ENCODE measurements at places on chromosomes 5 and 9.
A peak's percentile ranks its signal among the peaks of the same experiment; 100 is the strongest.

DNA sequence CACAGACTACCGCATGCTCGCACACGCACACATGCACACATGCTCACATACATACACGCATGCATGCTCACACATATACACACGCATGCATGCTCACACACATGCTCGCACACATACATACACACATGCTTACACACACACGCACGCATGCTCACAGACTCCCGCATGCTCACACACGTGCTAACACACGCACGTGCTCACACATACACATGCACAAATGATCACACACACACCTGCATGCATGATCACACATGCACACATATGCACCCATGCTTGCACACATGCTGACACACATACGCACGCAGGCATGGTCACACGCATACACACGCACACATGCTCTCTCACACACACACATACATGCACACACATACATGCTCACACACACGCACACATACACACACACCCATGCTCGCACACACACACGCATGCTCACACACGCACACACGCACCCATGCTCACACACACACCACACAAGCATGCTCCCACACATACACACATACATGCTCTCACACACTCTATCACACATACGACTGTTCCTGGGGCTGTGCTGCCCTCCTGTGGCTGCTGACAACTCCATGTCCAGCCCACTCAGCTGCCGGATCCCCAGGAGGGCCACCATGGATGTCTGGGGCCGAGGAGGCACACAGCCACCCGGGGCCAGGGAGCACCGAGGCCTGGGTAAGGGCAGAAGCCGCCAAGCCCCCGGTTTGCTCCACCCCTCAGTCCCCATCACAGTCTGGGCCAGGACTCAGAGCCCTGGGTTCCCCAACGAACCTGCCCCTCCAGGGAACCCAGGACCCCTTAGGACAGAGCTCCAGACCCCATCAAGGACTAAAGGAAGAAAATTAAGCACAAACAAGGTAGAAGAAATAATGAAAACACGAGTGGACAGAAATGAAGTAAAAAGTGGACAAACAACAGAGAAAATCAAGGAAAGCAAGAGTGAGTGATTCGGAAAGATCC, 31.4 kb upstream of the EGFL7 start:
- peak; percentile 72 for DNase-seq

DNA sequence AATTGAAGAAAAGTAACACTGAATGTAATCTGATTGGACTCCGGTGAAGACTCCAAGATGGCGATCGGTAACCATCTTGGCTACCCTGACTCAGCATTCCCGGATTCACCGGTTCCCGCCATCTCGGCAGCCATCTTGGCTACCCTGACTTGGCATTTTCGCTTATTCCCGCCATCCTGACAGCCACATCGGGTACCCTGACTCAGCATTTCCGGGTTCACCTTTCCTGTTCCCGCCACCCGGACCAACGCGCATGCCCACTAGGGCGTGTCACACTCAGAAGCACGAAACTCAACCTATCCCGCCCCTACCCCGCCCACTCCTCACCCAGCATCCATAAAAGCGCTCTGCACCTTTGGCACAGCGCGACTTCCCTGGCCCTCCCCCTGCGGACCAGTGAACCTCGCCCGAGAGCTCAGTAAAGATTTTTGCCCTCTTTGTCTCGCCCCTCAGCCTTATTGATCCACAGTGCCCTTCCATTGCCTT, 17.2 kb downstream of the SPTLC1 start:
- peak; percentile 53 for DNase-seq

- DNase-seq: no peak
Measured at GRCh38 chr9:137023583-137023991, 4.5 kb downstream of the ABCA2 start.

DNA sequence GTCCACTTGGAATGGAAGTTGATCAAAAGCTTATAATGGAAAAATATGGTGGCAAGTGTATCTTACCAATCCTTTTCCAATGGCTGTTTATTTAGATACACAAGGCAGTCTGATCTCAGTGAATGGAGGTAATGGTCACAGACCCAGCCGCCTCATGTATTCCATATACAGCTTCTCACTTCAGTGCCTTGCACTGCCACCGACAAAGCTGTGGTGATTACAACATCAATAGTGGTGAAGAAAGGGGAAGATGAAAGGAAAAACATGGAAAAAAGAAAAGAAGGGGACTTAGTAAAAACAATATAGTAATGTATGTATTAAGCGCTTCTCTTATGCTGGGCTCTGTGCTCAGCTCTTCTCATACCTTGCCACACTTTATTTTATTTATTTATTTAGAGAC, 297.3 kb upstream of the RASA1 start:
- no peak for DNase-seq

GRCh38 chr9:113631137-113631765, 167.7 kb downstream of the RGS3 start:
- DNase-seq: no peak

- DNase-seq: no peak
Measured at GRCh38 chr9:134286471-134287245, 39.6 kb upstream of the RXRA start.

GRCh38 chr5:96928931-96929708, 6.8 kb upstream of the LNPEP start:
- DNase-seq: peak; percentile 40

GRCh38 chr5:133466556-133467334, 145.6 kb downstream of the FSTL4 start:
- DNase-seq: no peak

GRCh38 chr5:133848341-133848811, 120.0 kb downstream of the C5orf15 start:
- DNase-seq: no peak

DNA sequence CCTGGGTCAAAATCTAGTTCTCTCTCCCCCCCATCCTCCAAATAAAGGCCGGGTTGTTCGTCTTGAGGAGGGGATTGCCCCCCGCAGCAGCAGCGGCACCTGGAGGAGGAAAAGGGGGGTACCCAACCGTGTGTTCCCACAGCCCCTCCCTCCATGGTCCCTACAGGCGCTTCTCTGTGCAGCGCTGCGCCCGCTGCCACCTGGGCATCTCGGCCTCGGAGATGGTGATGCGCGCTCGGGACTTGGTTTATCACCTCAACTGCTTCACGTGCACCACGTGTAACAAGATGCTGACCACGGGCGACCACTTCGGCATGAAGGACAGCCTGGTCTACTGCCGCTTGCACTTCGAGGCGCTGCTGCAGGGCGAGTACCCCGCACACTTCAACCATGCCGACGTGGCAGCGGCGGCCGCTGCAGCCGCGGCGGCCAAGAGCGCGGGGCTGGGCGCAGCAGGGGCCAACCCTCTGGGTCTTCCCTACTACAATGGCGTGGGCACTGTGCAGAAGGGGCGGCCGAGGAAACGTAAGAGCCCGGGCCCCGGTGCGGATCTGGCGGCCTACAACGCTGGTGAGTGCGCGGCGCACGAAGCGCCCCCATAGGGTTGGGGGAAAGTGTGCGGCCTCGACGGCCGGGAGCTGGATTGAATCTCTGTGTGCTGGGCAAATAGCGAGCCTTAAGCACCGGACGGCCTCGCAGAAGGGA, 3.5 kb downstream of the LHX2 start:
- DNase-seq: no peak

DNA sequence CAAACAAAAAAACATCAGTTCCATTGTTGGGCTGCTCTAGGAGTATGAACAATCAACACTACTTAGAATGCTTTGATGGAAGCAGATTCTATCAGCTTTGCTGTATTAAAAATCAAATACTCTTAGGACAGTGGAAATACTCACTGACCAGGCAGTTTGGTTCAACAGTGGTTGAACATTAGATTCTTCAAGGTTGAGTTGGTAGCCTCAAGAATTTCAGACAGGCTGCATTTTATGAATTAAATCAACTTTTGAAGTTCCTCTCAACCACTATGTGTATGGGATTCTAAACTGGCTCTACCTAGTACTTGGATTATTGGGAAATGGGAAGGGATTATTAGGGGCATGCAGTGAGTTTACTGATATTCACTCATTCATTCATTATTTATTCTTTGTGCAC, 35.0 kb downstream of the ACTBL2 start:
- no peak for DNase-seq

GRCh38 chr9:9817176-9817575, 795.6 kb downstream of the PTPRD start:
- DNase-seq: no peak

GRCh38 chr5:177301503-177302165, 1.9 kb downstream of the RAB24 start:
- no peak for DNase-seq

DNA sequence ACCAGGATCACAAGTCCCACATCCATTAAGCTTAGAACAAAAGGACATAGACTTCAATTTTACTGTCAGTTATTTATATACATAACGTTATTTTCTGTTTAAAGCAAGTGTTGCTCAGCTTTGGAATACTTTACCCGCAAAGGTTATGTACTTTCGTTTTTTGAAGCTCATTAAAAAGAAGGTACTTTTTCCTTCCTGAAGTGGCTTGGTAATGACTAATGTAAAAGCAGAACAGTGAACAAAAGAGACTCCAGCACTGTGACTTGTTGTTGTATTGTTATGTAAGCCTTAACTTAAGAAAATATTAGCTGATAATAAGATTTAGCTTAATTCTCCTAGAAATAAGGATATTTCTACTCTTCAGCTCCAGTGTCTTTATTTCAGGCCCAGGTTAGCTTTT, 97.3 kb upstream of the SLCO6A1 start:
- no peak for DNase-seq

- DNase-seq: no peak
Measured at GRCh38 chr5:169964246-169964645, 16.0 kb downstream of the INSYN2B start.

DNA sequence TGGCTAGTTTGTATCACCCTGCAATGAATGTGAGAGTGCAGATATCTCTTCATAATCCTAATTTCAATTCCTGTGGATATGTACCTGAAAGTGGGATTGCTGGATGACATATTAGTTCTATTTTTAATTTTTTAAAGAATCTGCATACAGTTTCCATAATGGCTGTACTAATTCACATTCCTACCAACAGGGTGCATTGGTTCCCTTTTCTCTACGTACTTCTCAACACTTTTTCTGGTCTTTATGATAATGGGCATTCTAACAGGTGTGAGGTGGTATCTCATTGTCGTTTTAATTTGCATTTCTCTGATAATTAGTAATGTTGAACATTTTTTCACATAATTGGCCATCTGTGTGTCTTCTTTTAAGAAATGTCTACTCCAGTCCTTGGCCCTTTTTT, 927.5 kb downstream of the DTWD2 start:
- DNase-seq: peak; percentile 2

- no peak for DNase-seq
Measured at GRCh38 chr5:33840927-33841547, 50.8 kb downstream of the ADAMTS12 start.

- no peak for DNase-seq
Measured at GRCh38 chr9:13491493-13492424, 212.3 kb upstream of the MPDZ start.

DNA sequence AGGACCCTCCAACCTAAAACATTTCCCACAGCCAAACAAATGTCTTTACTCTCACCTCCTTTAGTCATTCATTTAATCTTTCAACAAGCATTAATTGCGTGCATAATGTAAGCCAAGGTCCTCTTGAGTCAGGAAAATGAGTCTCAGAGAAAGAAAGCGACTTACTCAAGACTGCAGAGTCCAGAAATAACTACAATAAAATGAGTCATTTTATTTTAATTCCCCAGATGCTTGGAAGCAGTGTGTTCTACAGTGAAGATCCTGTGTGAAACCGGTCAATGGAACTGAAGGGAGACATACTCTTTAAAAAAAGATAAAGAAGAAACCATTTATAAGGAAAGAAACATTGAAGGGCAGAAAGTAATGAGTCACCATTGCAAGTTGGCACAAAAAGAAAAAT, 513.7 kb downstream of the CDK5RAP2 start:
- no peak for DNase-seq

- no peak for DNase-seq
Measured at GRCh38 chr5:65087154-65087553, 318.4 kb downstream of the CWC27 start.

- DNase-seq: no peak
Measured at GRCh38 chr9:36665387-36665786, 92.7 kb downstream of the MELK start.

GRCh38 chr5:111719773-111720172, 37.2 kb downstream of the NREP start:
- no peak for DNase-seq

DNA sequence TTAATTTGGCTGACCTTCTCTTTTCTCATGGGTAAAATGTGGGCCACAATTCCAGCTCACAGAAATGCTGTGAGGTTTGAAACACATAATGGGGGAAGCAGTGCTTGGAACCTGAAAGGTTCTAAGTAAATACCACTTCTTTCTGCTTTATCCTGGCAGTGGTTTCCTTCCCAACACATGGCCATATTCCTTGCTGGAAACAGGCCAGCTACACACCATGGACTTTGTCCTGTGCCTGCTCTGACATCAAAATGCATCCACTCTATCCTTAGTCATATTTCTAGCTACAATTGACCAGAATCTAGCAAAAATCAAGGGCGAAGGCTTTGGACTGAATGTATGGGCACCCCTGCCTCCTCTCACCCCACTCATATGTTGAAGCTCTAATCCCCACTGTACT, 93.1 kb upstream of the TRPC7 start:
- no peak for DNase-seq

GRCh38 chr9:69760278-69760610, 433 bp upstream of the PTAR1 start:
- no peak for DNase-seq

DNA sequence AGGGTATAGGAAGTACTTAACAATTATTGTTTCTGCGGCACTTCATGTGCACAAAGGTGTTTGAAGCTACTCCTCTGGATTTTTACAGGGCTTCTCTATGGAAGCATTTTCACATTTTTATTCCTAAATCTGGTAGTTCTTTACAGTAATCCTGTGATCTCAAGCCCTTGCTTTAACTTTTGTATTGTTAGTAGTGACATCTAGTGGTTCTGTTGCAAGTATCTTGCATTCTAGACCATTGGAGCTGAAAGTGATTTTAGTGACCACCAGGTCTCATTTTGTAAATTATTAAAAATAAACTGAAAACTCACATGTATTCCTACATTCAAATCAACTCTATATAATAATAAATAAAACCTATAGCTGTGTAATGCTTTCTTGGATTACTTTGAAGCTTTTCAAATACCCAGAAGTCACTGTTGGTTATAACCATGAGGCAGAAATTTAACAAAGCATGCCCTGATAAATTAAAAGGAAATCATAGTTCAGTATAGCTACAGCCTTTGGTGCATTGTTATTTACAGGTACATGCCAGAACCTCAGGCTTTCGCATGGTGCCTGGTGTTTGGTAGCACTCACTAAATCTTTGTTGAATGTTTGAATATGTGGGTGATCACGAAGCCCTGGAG, 18.9 kb downstream of the RPS23 start:
- peak; percentile 6 for DNase-seq
